ENCODE measurements at places on chromosomes 6 and 20.
A peak's percentile ranks its signal among the peaks of the same experiment; 100 is the strongest.

- DNase-seq, result no peak
Measured at GRCh38 chr6:125156496-125156895, 2.9 kb downstream of the TPD52L1 start.

- DNase-seq, result no peak
Measured at GRCh38 chr6:31805939-31806469, 762 bp downstream of the LSM2 start.

- DNase-seq, result no peak
Measured at GRCh38 chr20:43870484-43870883, 44.2 kb upstream of the TOX2 start.

GRCh38 chr6:131782764-131783163 is 25.1 kb upstream of the ENPP1 start:
- DNase-seq, result peak; percentile 17

- no peak for DNase-seq
Measured at GRCh38 chr20:23966927-23967615, 21.5 kb downstream of the GGTLC1 start.

GRCh38 chr20:40787941-40788340 is 98.9 kb upstream of the MAFB start:
- DNase-seq, result no peak

- no peak for DNase-seq
Measured at GRCh38 chr6:169622618-169623017, 79.2 kb downstream of the WDR27 start.

GRCh38 chr6:159985296-159985945 is 16.5 kb downstream of the IGF2R start:
- DNase-seq, result no peak

DNA sequence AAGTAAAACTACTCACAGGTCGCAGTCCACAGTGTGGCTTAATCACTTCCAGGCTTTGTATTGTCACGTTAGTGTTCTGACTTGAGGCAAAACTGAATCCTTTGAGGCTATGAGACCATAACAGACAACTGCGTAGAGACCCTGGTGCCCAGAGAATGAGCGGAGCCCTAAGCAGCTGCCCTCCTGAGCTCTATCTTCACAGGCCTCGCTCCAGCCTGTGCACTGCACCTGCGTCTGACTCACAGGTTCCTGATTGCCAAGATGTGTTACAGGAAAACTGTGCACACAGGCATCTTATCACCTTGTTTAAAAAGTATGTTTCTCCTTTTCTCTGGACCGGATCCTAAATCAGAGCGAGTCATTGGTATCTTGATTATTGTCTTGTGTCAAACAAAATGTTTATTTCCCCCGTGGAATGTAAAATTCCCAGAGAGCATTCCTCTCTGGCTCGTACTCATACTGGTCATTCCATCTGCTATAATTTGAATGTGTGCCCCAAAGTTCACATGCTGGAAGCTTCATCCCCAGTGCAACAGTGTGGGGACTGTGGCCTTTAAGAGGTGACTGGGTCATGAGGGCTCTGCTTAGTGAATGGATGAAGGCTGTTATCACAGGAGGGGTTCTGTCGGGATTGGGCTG is 25.7 kb downstream of the PRR18 start:
- DNase-seq, result no peak

- DNase-seq, result no peak
Measured at GRCh38 chr6:34723203-34723602, 26.6 kb upstream of the ILRUN start.

DNA sequence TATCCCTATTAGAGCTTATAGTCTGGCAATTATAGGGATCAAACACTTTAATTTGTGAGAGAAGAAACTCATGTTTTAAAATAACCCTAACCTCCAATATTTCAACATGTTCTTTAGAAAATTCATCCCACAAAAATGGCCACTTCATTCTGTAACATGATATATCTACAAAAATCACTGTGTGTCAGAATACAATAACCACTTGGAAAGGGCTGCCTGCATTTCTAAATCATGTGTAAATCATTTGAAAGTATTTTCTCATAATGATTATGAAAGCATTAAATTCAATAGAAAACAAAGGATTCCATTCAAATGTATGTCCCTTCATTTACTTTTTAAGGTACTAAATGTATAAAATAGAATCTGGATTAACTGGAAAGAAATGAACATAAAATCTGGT is 101.4 kb upstream of the NHSL1 start:
- no peak for DNase-seq
